ENCODE measurements at places on chromosomes 4 and X. TPM values are rescaled to one million over a fixed set of nuclear protein-coding genes. Genes with fewer than 3 reads are reported as not detected.

Gene MTMR1
- 34.4 TPM for total RNA-seq

Gene VEGFD
- total RNA-seq, result 0.70 TPM

GRCh38 chr4:6137027-6137746, 63.2 kb downstream of the JAKMIP1 start:
- H3K27ac ChIP-seq, result no peak overlapping the region
- no peak for DNase-seq
- H3K27me3 ChIP-seq, result peaks cover 7% of the 10 kb centered on the region
- no peaks in the 10 kb centered on the region for H3K36me3 ChIP-seq
- no peaks in the 10 kb centered on the region for H3K4me1 ChIP-seq

Gene DDX53
- total RNA-seq, result not detected

GRCh38 chr4:164748375-164748774, 5.6 kb upstream of the SMIM31 start:
- no peak for DNase-seq
- H3K4me3 ChIP-seq, result no peak overlapping the region
- no peaks in the 10 kb centered on the region for H3K4me1 ChIP-seq
- H3K27ac ChIP-seq, result no peak overlapping the region
- peaks cover 6% of the 10 kb centered on the region for H3K27me3 ChIP-seq

GRCh38 chr4:186762361-186762760, 38.7 kb upstream of the FAT1 start:
- no peaks in the 10 kb centered on the region for H3K27me3 ChIP-seq
- no peaks in the 10 kb centered on the region for H3K36me3 ChIP-seq
- no peak for DNase-seq
- H3K4me3 ChIP-seq, result no peak overlapping the region

GRCh38 chr4:24720436-24720835, 74.9 kb upstream of the SOD3 start:
- H3K4me3 ChIP-seq, result no peak overlapping the region
- H3K4me1 ChIP-seq, result no peaks in the 10 kb centered on the region
- H3K27ac ChIP-seq, result no peak overlapping the region
- peaks cover 2% of the 10 kb centered on the region for H3K27me3 ChIP-seq

Gene MAGEH1
- 40.2 TPM for total RNA-seq

Gene GYPA
- not detected for total RNA-seq

- no peaks in the 10 kb centered on the region for H3K27me3 ChIP-seq
- DNase-seq, result no peak
- H3K27ac ChIP-seq, result no peak overlapping the region
- H3K36me3 ChIP-seq, result no peaks in the 10 kb centered on the region
Measured at GRCh38 chr4:179328627-179329026, 1886.4 kb upstream of the AGA start.

Measured in mesothelial cell of epicardium (in vitro differentiated cells).